Upper lobe of right lung (tissue), 1 donor: ENCODE measurements at places on chromosomes 12 and 14. TPM values are rescaled to one million over a fixed set of nuclear protein-coding genes. Genes with fewer than 3 reads are reported as not detected.
A peak's percentile ranks its signal among the peaks of the same experiment; 100 is the strongest.

DNA sequence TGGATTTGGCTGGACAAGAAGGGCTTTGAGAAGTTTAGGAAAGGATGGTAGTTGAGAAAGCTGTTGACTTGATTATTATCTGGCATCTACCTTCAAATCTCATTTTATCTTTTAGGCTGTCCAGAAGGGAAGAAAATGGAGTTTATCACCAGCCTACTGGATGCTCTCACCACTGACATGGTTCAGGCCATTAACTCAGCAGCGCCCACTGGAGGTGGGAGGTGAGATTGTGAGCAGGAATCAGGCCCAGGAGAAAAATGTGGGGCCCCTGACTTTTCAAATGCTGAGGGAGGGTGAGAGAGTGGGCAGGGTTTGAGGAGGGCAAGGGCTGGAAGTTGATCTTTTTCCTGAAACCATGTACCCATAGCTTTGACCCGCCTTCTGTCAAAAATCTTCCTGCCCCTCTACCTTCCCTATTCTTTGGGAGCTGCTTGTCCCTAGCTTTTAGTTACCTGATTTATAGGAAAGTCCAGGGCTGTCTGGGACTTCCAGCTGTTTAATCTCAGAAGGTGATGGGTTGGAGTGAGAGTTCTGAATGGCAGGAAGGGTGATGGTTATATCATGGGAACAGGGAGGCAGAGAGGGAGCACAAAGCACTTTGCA is 134.2 kb downstream of the SMOC1 start:
- DNase-seq: no peak

GRCh38 chr12:128789356-128789929 is 34.3 kb downstream of the SLC15A4 start:
- peak; percentile 43 for DNase-seq

DNA sequence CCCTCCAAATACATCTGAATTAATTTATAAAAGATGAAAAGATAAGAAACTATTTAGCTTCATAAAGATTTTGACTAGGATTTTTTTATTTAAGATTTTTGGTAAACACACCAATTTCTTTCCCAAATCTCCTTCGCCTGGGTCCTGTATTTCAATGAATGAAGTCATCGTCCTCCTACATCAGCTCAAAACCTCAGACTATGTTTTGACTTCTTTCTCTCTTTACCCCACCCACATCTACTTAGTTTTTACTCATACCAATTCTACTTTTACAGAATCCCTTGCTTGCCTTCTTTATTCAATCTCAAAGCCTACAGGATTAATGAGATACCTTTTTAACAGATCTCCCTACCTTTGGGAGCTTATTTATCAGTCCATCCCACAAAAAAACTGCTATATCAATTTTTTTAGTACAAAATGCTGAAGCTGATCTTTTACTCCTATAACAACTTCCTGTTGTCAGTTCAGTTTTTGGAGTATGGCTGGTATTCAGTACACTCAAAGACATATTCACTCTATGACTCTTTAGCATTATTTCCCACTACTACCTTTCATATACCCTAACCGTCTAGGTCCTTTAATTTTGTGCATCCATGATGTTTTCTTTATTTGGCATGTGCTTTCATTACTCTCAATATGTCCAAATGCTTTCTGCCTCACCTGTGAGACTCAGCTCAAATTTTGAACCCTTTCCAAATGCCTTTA is 18.7 kb upstream of the CCDC91 start:
- DNase-seq: no peak

DNA sequence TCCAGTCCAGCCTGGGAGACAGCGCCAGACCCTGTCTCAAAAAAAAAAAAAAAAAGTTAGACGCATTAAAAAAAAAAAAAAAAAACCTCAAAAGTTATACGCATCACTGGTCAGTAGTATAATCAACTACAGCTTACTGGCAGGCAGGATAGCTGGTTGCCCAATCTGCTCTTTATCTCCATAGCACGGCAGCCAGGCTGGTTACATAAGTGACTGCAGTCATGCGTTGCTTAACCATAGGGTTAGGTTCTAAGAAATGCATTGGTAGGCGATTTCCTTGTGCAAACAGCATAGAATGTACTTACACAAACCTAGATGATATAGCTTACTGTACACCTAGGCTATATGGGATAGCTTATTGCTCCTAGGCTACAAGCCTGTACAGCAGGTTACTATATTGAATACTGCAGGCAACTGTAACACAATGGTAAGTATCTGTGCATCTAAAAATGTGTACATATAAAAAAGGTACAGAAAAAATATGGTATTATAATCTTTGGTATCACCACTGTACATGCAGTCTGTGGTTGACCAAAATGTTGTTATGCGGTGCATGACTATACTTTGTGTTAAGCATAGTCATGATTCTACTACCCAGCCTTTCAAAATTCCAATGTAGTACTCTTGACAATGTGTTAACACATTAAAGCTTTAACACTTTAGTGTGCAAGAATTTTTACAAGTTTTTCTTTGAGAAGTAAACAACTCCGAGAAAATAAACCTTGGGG is 8.1 kb downstream of the L2HGDH start:
- DNase-seq: peak; percentile 69

DNA sequence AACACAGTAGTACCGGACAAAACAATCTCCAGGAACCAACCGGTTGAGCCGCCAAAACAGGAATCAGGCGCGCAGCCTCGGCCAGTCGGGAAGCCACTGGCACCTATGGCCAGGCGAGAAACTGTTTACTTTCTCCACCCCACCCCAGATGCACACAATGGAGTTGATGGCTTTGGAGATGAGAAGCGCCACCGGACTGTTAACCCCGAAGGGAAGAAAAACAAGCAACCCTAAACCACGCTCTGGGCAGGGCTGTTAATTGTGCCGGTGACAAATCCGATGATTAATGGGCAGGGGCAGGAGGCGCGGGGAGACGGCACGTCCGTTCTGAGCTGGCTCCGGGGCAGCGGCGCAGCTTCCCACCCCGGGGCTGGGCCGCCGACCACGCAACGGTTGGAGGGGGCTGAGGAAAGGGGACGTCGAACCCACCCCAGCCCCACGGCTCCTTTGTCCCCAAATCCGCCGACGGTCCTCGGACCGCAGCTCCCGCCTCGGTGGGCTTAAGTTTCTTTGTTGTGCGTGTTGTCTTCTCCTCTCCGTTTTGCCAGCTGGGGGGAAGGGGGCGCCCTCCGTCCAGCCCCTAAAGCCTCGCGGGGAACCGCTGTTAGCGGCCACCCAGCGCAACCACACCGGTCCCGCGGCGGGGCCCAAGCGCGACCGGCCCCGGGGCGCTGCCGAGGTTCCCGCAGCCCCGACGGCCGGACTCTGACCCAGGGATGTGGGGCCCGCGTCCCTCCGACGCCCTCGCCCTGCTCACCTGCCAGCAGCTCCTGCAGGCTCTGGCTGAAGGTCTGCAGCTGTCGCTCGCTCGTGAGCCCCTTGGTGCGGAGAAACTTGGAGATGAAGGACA is 790 bp downstream of the BTG1 start:
- DNase-seq: peak; percentile 83

GRCh38 chr14:56117765-56118610 is at the start of gene PELI2:
Gene PELI2, plus strand, starts transcription at chr14:56118411. Its CDS starts 250 bp downstream, at chr14:56118661.
- DNase-seq: peak; percentile 93

- no peak for DNase-seq
Observed at GRCh38 chr12:3951380-3952135, 78.4 kb upstream of the PARP11 start.

GRCh38 chr12:51897181-51897580 is 9.3 kb downstream of the ANKRD33 start:
- peak; percentile 43 for DNase-seq

GRCh38 chr14:49880267-49881064 is 12.4 kb upstream of the ARF6 start:
- DNase-seq: no peak

GRCh38 chr12:58727521-58727920 is 192.8 kb downstream of the LRIG3 start:
- no peak for DNase-seq

DNA sequence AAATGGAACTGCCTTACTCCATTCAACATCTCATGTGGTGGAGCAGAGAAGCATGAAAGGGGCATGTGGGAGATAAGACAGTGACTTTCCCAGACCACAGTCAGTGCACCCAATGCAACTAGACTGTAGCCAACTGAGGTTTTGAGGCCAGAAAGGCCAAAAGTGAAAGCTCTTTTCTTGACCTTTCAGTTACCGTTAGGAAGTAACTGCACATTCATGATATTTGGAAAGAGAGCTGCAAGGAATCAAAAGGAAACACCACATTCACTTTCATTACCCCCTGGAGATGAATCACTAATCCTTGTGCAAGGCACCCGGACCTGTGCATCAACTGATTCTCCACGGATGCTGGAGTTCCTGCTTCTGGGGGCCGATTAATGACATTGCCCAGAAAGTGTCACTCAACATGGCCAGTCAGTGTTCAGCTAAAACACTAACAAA is 72.9 kb upstream of the ELK3 start:
- no peak for DNase-seq

DNA sequence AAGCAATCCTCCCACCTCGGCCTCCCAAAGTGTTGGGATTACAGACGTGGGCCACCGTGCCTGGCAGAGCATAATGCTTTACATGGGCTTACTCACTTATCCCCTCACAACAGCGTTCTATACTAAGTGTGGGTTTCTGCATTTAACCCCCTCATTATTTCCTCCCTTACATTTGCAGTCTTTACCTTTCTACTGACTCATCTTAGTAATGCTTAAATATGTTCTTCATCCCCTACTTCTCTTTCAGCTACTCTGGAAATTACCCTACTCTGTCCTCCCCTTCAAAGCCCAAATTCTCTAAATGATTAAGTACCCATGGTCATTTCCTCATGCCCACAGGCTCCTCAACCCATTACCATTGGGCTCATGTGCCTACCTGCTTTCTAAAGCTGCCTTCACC is 40.7 kb downstream of the NKX2-1 start:
- no peak for DNase-seq

- DNase-seq: no peak
Observed at GRCh38 chr12:7295529-7295928, 8.3 kb upstream of the ACSM4 start.

DNA sequence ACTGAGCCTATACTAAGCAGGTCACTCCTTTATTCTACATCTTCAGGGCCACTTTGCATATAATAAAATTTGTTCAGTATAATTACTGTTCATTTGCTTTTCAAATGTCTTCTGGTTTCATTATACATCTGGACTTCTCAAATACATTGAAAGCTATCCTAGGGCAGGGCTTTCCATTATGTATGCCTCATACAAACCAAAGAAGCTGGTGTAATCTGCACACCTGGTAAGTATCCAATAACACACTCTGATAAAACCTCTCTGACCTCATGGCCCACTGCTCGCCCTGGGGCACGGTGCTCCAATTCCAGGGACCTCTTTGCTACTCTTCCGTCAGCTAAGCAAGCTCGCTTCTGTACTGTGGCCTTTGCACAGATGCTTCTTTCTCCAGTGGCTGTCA is 21.9 kb upstream of the ISM2 start:
- DNase-seq: no peak

DNA sequence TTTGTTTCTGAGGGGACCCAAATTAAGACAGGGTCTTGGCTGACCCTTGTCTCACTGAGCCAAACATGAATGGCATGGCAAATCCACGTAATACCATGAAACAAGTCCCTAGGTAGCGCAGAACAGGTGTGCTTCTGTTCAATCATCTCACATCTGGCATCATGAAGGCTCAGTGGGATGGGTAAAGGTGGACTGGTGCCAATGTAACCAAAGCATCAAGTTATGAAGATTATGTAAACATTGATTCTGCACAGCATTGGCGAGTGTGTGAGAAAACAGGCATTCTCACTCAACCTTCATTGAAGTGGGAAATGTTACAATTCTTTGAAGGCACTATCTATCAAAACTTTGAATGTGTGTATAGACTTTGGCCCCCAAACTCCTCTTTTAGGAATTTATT is 41.9 kb downstream of the PTGER2 start:
- no peak for DNase-seq

- no peak for DNase-seq
Observed at GRCh38 chr14:75645056-75645455, 15.6 kb downstream of the ERG28 start.

DNA sequence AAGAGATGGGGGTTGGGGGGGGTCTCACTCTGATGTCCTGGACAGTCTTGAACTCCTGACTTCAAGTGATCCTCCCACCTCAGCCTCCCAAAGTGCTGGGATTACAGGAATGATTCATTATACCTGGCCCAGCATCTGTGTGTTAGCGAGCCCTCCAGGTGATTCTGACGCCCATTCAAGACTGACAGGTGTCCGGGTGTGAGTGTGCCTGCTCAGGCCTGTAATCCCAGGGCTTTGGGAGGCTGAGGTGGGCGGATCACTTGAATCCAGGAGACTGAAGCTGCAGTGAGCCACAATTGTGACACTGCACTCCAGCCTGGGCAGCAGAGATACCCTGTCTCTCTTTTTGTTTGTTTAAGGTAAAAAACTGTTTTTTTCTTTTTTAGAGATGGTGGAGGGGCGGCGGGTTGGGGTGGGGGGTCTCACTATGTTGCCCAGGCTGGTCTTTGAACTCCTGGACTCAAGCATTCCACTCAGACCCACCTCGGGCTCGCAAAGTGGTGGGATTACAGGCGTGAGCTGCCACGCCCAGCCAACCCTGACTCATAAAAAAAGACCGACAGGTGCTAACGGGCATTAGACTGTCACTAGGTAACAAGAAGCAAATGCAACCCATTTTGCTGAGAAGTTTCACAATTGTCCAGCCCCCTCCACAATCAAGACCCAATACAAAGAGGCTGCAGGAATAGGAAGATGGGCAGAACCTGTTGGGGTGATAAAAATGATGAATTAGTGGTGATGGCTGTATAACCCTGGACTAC is 4.7 kb downstream of the VSIG10 start:
- no peak for DNase-seq

DNA sequence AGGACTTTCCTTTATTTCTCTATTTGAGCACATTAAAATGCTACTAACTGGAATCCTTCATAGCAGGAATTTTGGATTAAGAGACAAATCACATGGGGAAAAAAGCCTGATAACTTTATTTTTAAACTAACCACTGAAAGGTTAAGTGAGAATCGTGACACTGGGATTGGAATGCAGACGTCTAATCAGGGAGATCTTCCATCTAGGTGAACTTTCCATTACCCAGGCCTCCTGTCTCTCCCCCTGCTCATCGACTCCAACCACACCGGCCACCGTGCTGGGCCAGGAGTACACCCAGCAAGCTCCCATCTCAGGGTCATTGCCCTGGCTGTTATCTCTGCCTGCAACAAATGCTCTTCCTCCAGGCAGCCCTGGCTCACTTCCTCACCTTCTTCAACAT is 19.0 kb downstream of the PTGER2 start:
- DNase-seq: no peak

GRCh38 chr12:65355461-65355860 is 77.0 kb downstream of the MSRB3 start:
- DNase-seq: no peak

The TBX3 gene
- total RNA-seq: 35.9 TPM

The RIN3 gene
- total RNA-seq: 56.0 TPM

The DACT1 gene
- 5.2 TPM for total RNA-seq

The COX8C gene
- total RNA-seq: not detected

The SERPINA1 gene
- 1,017 TPM for total RNA-seq

The DAO gene
- 0.26 TPM for total RNA-seq

The ARG2 gene
- 2.0 TPM for total RNA-seq

The PRIMA1 gene
- 1.9 TPM for total RNA-seq

The RERG gene
- total RNA-seq: 19.6 TPM

The KRT4 gene
- total RNA-seq: 6.8 TPM

The WASHC3 gene
- 34.6 TPM for total RNA-seq

The RNU4-1 gene
- total RNA-seq: 2,477 TPM

The GPR137C gene
- 1.5 TPM for total RNA-seq

The SIRT4 gene
- 2.4 TPM for total RNA-seq

The FAM222A gene
- 6.2 TPM for total RNA-seq
